ENCODE measurements at places on chromosomes 2 and 18. TPM values are rescaled to one million over a fixed set of nuclear protein-coding genes. Genes with fewer than 3 reads are reported as not detected.

GRCh38 chr2:118062048-118062447 is 26.2 kb upstream of the INSIG2 start:
- no peak overlapping the region for H3K27ac ChIP-seq
- H3K36me3 ChIP-seq: no peaks in the 10 kb centered on the region
- H3K4me3 ChIP-seq: no peak overlapping the region
- peaks cover 10% of the 10 kb centered on the region for H3K4me1 ChIP-seq

DNA sequence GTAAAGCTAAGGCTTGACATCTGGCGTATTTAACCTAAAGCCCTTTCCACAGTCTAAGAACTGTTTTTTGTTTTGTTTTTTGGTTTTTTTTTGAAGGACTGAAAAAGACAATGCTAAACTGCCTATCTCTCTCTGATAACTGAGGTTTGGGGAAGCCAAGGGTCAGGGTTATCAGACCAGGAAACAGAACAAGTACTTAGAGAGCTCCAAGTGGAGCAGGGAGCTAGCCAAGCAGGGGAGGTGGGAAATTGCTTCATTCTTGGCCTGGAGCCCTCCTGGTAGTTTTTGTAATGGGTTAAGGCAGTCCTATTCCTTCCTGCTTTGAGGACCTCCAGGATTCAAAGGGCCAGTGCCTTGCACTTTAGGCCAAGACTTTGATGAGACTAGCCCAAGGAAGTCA is 154.3 kb upstream of the LTBP1 start:
- no peak overlapping the region for H3K4me3 ChIP-seq
- H3K27me3 ChIP-seq: no peaks in the 10 kb centered on the region
- H3K36me3 ChIP-seq: peaks cover 3% of the 10 kb centered on the region
- no peak overlapping the region for H3K27ac ChIP-seq

- no peaks in the 10 kb centered on the region for H3K36me3 ChIP-seq
- H3K27ac ChIP-seq: no peak overlapping the region
- no peak overlapping the region for H3K4me3 ChIP-seq
These were observed 98.2 kb upstream of the PMAIP1 start for GRCh38 chr18:59801576-59801975.

- DNase-seq: no peak
- no peak overlapping the region for H3K4me3 ChIP-seq
- H3K36me3 ChIP-seq: peaks cover 26% of the 10 kb centered on the region
- H3K27me3 ChIP-seq: no peaks in the 10 kb centered on the region
- peaks cover 14% of the 10 kb centered on the region for H3K4me1 ChIP-seq
- no peak overlapping the region for H3K27ac ChIP-seq
These were observed 82.1 kb downstream of the UXS1 start for GRCh38 chr2:106111882-106112571.

- no peaks in the 10 kb centered on the region for H3K27me3 ChIP-seq
- no peaks in the 10 kb centered on the region for H3K36me3 ChIP-seq
- no peak for DNase-seq
- H3K27ac ChIP-seq: no peak overlapping the region
- no peak overlapping the region for H3K4me3 ChIP-seq
These were observed 67.7 kb upstream of the POU3F3 start for GRCh38 chr2:104786204-104786603.

DNA sequence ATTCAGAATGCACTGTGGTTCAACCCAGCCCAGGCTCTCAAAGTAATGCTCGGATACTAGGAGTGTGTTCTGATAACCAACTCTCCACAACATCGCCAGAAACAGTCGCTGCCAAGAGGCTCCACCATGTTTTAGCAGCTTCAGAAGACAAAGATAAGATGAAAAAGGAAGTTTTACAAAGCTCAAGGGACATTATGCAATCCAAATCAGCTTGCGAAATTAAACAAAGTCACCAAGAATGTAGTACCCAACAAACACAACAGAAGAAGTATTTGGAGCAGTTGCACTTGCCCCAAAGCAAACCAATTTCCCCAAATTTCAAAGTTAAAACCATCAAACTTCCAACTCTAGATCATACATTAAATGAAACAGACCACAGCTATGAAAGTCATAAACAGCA is 360.9 kb downstream of the XIRP2 start:
- no peak overlapping the region for H3K27ac ChIP-seq
- H3K4me1 ChIP-seq: no peaks in the 10 kb centered on the region
- DNase-seq: no peak
- no peaks in the 10 kb centered on the region for H3K36me3 ChIP-seq
- H3K4me3 ChIP-seq: no peak overlapping the region

GRCh38 chr2:149200109-149200520 is 130.3 kb upstream of the LYPD6 start:
- H3K27ac ChIP-seq: no peak overlapping the region
- H3K4me1 ChIP-seq: no peaks in the 10 kb centered on the region
- no peaks in the 10 kb centered on the region for H3K36me3 ChIP-seq
- DNase-seq: no peak

- no peak overlapping the region for H3K27ac ChIP-seq
- H3K4me3 ChIP-seq: no peak overlapping the region
- H3K4me1 ChIP-seq: peaks cover 9% of the 10 kb centered on the region
- peaks cover 1% of the 10 kb centered on the region for H3K27me3 ChIP-seq
These were observed 50.5 kb downstream of the ZNF532 start for GRCh38 chr18:58915006-58915799.

GRCh38 chr18:72811047-72811446 is 56.7 kb downstream of the NETO1 start:
- H3K27me3 ChIP-seq: no peaks in the 10 kb centered on the region
- H3K4me3 ChIP-seq: no peak overlapping the region
- no peaks in the 10 kb centered on the region for H3K4me1 ChIP-seq
- no peaks in the 10 kb centered on the region for H3K36me3 ChIP-seq
- no peak for DNase-seq

DNA sequence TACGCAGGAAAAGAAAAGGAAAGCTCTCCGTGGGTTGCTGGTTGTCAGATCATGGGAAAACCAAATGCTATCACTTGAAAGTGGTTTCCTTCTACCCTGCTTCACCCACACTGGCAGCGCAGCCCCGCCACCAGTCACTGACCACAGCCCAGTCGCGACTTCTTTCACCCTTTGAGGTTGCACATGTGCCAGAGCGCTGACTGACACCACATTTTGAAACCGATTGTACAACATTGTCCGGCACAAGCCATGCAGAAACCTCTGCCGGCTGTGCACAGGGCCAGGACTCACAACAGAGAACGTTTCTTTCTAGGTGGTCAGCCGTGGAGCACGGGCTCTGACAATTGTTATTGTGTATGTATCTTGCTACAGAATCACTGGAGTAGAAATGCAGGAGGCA is 827.2 kb upstream of the POU3F3 start:
- no peak overlapping the region for H3K27ac ChIP-seq
- no peaks in the 10 kb centered on the region for H3K36me3 ChIP-seq
- no peaks in the 10 kb centered on the region for H3K4me1 ChIP-seq
- no peaks in the 10 kb centered on the region for H3K27me3 ChIP-seq

- H3K36me3 ChIP-seq: no peaks in the 10 kb centered on the region
- peak overlapping the region; percentile 28 for H3K27ac ChIP-seq
- H3K4me3 ChIP-seq: peak overlapping the region; percentile 2
- peak; percentile 63 for DNase-seq
These were observed 112.1 kb downstream of the KLHL29 start for GRCh38 chr2:23497063-23497462.

DNA sequence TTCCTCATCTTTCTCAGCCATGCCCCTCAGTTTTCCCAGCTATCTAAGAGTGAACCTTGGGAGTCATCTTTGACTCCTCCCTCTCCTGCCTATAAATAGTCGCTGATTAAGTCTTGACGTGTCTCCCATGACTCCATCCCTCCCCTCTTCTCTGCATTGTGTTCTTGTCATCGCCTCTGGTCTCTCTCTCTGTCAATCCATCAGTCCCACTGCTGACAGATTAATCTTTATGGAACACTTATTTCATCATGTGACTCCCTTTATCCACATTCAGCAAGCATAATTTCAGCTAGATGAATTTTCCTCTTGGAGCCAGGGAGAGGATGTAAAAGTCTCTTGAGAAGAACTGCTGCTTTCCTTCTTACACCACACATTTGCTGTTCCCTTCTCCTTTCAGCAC is 9.4 kb downstream of the ADAM23 start:
- H3K27ac ChIP-seq: no peak overlapping the region

DNA sequence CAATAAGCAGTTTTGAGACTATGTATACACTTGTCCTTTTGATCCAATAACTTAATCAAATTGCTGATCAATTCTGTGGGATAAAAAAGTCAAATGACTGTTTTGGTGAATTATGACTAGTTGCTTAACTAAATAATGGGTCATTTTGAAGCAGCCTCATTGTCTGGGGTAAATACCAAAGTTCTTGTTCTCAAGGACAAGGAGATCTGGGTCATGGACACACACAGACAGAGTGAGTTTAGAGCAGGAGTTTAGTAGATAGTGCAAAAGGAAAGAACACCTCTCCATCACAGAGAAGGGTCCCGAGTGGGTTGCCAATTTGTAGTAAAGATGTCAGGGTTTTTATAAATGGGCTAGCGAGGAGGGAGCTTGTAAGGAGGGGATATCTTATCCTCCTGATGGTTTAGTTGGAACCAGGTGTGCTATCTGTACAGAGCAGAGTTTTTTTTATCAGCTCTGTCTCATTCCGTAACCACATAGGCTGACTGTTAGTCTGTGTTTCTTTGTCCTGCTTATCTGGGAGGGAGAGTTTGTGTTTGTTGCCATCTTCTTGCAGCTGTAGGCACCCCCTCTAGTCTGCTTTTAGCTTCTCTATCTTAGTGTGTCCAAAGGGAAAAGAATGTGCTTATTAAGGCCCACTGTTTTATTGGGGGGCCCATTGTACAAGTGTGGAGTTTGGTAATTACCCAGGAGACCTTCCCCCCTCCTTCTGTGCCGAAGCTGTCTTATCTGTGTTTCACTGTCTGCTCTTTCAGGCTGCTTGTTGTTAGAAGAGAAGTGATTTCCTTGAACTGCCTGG is 48.7 kb upstream of the C1GALT1C1L start:
- H3K27ac ChIP-seq: no peak overlapping the region
- DNase-seq: no peak
- no peak overlapping the region for H3K4me3 ChIP-seq
- peaks cover 11% of the 10 kb centered on the region for H3K27me3 ChIP-seq
- H3K36me3 ChIP-seq: no peaks in the 10 kb centered on the region
- H3K4me1 ChIP-seq: no peaks in the 10 kb centered on the region

- H3K4me1 ChIP-seq: no peaks in the 10 kb centered on the region
- H3K36me3 ChIP-seq: no peaks in the 10 kb centered on the region
- no peak overlapping the region for H3K4me3 ChIP-seq
- no peak for DNase-seq
- H3K27ac ChIP-seq: no peak overlapping the region
These were observed 1363.9 kb upstream of the CRIM1 start for GRCh38 chr2:34991508-34992274.

DNA sequence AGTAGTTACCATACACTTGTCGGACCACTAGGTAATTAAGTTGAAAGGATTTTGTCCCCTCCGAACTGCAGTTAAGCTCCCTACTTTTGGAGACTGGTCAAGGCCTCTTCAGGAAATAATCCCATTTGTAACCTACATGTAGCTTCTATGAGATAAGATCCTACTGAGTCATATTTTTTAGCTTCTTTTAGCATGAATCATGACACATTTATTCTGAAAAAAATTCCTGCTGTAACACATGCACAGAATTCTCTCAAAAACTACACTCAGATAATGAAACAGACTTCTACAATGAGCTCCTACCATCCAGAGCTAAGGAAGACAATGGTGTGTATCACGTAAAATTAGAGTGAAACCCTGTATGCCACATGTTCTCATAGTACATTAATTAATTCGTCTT is 100.7 kb upstream of the CCDC195 start:
- no peaks in the 10 kb centered on the region for H3K4me1 ChIP-seq
- no peak overlapping the region for H3K4me3 ChIP-seq
- H3K27ac ChIP-seq: no peak overlapping the region
- DNase-seq: no peak

DNA sequence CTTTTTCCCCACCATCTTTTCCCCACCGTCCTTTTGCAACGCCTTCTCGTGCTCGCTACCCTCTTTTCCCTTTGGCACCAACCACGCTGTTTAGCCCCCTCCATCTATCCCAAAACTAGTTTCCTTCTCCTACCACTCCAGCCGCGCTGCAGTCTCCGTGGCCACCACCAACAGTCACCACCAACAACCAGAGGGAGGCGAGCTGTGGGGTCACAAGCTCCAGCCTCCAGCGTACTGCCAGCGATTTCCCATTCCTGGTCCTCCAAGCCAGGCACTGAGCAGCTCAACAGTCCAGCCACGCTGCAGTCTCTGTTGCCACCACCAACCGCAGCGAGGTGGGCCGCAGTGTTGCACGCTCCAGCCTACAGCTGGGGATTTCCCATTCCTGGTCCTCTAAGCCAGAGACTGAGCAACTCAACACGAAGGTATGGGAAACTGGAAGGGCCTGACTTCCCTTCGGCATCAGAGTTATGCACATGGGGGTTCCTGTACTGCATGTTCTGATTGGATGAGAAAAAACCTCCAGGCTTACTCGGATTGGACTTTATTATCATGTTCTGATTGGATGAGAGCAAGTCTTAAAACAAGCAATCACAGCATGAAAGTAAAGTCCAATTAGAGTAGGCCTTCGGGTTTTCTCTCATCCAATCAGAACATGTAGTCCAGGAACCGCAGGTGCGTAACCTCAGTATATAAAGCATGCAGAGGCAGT is 42.3 kb upstream of the IMP4 start:
- H3K27me3 ChIP-seq: peaks cover 23% of the 10 kb centered on the region
- no peak overlapping the region for H3K4me3 ChIP-seq
- no peaks in the 10 kb centered on the region for H3K36me3 ChIP-seq
- no peaks in the 10 kb centered on the region for H3K4me1 ChIP-seq
- DNase-seq: no peak

GRCh38 chr2:19898592-19899329 is 3.0 kb downstream of the TTC32 start:
- H3K4me1 ChIP-seq: peaks cover 60% of the 10 kb centered on the region
- no peaks in the 10 kb centered on the region for H3K27me3 ChIP-seq
- DNase-seq: no peak
- peak overlapping the region; percentile 26 for H3K27ac ChIP-seq
- H3K36me3 ChIP-seq: peaks cover 33% of the 10 kb centered on the region
- H3K4me3 ChIP-seq: peak overlapping the region; percentile 14

DNA sequence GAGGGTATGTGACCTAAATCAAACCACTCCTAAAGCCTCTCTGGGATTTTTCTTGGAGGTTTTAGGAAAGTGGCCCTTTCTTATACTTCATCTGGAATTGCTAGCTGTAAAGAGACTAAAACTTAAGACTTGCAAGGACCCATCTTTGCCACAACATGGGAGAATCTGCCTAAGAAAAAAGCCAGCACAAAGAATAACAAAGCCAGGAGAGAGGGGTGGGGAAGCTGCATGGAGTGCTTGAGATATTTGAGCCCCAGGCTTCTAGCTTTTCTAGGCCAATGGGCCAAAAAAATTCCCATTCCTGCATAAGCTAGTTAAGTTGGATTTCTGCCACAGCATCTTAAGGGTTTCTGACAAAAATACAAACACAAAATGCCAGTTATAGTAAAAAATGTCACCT is 38.5 kb upstream of the LYPD6 start:
- H3K36me3 ChIP-seq: no peaks in the 10 kb centered on the region
- no peak overlapping the region for H3K4me3 ChIP-seq
- no peak overlapping the region for H3K27ac ChIP-seq
- no peak for DNase-seq
- H3K4me1 ChIP-seq: no peaks in the 10 kb centered on the region

- DNase-seq: no peak
- H3K27me3 ChIP-seq: peaks cover 38% of the 10 kb centered on the region
- no peaks in the 10 kb centered on the region for H3K36me3 ChIP-seq
- H3K4me1 ChIP-seq: peaks cover 6% of the 10 kb centered on the region
These were observed 178.9 kb downstream of the AGAP1 start for GRCh38 chr2:235672720-235673119.

Gene CYP26B1
- total RNA-seq: not detected

Gene SEPTIN10
- total RNA-seq: 3.8 TPM

Gene ACVR1C
- 1.9 TPM for total RNA-seq

Gene RALBP1
- 56.4 TPM for total RNA-seq

Gene SLC25A12
- total RNA-seq: 28.1 TPM

Gene DNAJC5G
- not detected for total RNA-seq

Gene CETN1
- not detected for total RNA-seq

Gene ASAP2
- 0.71 TPM for total RNA-seq

Gene MTLN
- total RNA-seq: 50.7 TPM

Gene CD207
- total RNA-seq: not detected

Gene GALNT14
- total RNA-seq: not detected

Gene FARSB
- total RNA-seq: 21.5 TPM

Gene C2orf81
- 1.6 TPM for total RNA-seq
